ENCODE measurements at places on chromosomes 1 and 21.

GRCh38 chr1:221839782-221840395 lies 98.0 kb upstream of the DUSP10 start:
- no peak for DNase-seq

- DNase-seq, result peak; percentile 56
Observed at GRCh38 chr1:27726173-27727044, 648 bp downstream of the FAM76A start.

DNA sequence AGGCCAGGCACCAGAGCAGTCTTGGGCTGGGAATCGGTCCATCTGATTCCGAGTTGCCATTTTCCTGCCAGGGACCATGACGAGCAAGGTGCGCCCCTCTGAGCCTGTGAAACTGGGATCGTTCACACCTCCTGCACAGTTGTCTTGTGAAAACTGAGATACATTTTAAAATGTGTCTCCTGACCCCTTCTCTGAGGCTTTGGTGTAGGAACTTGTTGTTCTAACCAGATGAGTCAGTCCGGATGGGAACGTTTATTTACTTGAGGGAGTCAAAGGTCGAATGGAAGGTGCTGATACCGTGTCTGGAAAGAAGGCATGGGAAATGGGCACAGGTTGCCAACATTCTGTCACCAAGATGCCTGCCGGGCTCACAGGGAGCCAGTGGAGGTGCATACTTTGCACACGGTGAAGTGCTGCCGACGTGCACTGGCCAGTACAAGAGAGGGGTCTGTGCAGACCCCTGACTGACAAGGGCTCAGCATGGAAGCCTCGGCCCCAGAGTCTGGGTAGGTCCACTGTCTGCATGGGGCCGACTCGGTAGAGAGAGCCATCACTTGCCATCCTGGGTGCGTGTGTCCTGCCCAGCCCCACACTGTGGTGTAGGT lies 7.4 kb upstream of the KCNN3 start:
- DNase-seq, result no peak

GRCh38 chr1:155173478-155174323 lies at the start of gene TRIM46:
Gene TRIM46 (plus strand): TSS chr1:155173849. CDS start chr1:155173967, 118 bp downstream.
- DNase-seq, result peak; percentile 72

GRCh38 chr1:158521666-158522058 lies 32.5 kb downstream of the OR6Y1 start:
- DNase-seq, result no peak

DNA sequence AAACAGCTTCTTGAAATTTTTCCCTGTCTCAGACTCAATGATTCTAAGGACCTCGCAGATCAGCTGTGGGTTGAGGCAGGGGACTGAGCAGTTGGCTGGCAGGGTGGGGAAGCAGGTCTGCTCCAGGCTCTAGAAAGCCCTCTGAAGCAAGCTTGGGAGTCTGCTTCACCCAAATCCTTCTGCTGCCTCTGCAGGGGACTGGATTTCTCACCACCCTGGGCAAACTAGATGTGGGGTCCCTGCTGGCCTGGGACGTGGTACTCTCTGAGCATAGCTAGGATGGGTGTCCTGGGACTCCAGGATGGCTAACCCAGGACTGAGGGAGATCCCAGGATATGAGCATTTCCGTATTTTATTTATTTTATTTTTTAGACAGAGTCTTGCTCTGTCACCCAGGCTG lies 89.3 kb downstream of the LAMC2 start:
- no peak for DNase-seq

GRCh38 chr1:245804696-245805095 lies 649.9 kb downstream of the KIF26B start:
- no peak for DNase-seq

Data from GM12891 (cell line).